ENCODE measurements at places on chromosomes 2 and 18. TPM values are rescaled to one million over a fixed set of nuclear protein-coding genes. Genes with fewer than 3 reads are reported as not detected.

DNA sequence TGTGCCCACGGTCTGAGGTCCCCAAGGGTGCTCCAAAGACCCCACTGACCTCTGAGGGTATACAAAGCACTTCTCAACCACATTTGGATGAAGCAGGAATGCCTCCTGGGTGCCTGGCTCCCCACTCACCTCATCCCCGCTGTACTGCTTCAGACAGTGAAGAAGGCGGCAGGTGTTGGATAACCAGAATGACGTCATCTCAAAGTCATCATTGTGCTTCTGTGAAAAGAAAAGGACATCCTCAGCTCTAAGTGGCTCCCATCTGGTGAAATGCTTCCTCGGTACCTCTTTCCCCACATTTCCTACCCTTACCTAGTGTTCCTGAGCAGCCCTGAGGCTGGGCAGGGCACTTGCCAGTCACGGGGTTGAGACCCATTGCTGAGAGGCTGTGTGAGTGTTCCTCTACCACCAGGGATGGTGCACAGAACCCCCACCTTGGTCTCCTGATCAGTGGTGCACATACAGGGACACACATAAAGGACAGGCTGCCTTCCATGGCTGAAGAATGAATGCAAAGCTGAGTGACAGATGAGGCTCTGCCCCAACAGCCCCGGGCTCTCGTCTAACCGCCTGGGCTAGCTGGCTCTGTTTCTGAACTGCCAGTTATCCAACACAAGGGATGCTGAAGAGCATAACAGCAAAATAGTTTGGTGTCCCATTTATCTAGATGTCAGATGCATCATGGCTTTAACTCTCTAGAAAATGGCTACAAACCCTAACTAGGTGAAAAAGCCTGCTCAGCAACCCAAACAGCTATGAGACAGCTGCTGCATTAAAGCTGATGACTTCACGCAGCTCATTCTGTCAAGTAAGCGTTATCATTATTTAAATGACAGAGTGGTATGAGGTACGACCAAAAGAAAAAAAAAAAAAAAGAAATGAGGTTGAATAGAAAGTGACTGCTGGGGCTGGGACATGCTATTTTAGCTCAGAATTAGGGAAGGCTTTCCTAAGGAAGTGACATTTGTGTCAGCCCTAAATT lies 28.2 kb upstream of the ACAA2 start:
- no peaks in the 10 kb centered on the region for H3K27me3 ChIP-seq
- H3K4me1 ChIP-seq: peaks cover 5% of the 10 kb centered on the region
- H3K27ac ChIP-seq: no peak overlapping the region
- H3K4me3 ChIP-seq: no peak overlapping the region

GRCh38 chr2:217482056-217482710 lies 520.6 kb downstream of the TNS1 start:
- H3K4me3 ChIP-seq: no peak overlapping the region
- no peaks in the 10 kb centered on the region for H3K36me3 ChIP-seq
- H3K27me3 ChIP-seq: no peaks in the 10 kb centered on the region
- DNase-seq: no peak
- H3K4me1 ChIP-seq: no peaks in the 10 kb centered on the region

DNA sequence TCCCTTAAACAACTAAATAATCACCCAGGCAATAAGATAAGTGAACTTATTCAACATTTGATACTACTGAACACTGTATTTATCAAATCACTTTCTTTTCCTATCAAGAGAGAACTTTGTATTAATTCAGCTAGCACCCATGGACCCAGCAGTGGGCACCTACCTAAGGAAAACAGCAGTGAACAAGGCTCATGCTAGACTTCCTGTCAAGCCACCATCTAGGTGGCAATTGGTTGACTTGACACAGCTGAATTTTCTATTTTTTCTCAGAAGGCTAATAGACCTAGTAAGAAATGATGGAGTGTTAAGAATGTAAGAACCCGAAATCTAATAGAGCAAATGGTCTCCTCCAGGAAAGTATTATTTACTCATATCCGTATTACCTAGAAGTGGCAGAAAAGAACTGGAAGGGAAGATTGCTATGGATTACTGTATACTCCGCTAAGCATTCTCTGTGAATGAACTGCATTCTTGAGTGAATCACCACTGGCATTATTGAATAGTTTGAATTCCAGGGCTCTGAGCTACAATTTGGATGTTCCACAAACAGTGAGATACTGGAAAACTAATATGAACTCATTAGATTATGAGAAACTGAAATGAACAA lies 988.2 kb upstream of the CDH2 start:
- no peak overlapping the region for H3K4me3 ChIP-seq
- H3K36me3 ChIP-seq: no peaks in the 10 kb centered on the region
- no peaks in the 10 kb centered on the region for H3K4me1 ChIP-seq
- peak overlapping the region; percentile 28 for H3K27ac ChIP-seq
- no peaks in the 10 kb centered on the region for H3K27me3 ChIP-seq

The FOXI3 gene
- not detected for total RNA-seq

GRCh38 chr2:48910961-48911360 lies 155.4 kb upstream of the LHCGR start:
- no peaks in the 10 kb centered on the region for H3K27me3 ChIP-seq
- DNase-seq: no peak
- H3K27ac ChIP-seq: no peak overlapping the region
- H3K36me3 ChIP-seq: no peaks in the 10 kb centered on the region
- H3K4me1 ChIP-seq: no peaks in the 10 kb centered on the region

The RAB6D gene
- not detected for total RNA-seq
